ENCODE measurements at places on chromosomes 5 and 9. TPM values are rescaled to one million over a fixed set of nuclear protein-coding genes. Genes with fewer than 3 reads are reported as not detected.
A peak's percentile ranks its signal among the peaks of the same experiment; 100 is the strongest.

Gene IFNA13
- total RNA-seq: not detected

Gene OR1J4
- not detected for total RNA-seq

Gene SMC5
- 24.4 TPM for total RNA-seq

Gene ANKRD18A
- under 0.01 TPM for total RNA-seq

Gene IRX4
- total RNA-seq: not detected

DNA sequence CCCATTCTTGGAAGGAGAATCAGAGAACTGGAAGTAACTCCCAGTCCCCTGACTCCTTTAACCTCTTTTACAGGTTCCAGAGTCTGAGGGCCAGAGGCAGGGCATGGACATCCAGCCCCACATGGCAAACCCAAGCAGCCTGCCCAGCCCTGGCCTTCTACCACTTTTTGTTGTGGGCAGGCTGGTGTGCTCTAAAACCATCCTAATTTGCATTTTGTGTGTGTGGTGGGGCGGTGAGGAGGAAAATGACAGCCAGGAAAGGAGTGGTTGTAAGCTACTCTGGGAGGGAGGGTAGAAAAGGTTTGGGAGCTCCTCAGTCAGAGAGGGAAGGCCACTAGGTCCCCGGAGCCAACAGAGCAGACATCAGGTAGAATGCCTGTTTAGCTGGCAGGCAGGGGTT is 90.6 kb downstream of the PSD2 start:
- no peak for DNase-seq

GRCh38 chr5:149948993-149949392 is 4.4 kb upstream of the PDE6A start:
- DNase-seq: no peak

GRCh38 chr5:55923177-55923771 is 71.5 kb downstream of the IL6ST start:
- peak; percentile 87 for DNase-seq

GRCh38 chr9:135887021-135887507 is 20.3 kb downstream of the CAMSAP1 start:
- no peak for DNase-seq

DNA sequence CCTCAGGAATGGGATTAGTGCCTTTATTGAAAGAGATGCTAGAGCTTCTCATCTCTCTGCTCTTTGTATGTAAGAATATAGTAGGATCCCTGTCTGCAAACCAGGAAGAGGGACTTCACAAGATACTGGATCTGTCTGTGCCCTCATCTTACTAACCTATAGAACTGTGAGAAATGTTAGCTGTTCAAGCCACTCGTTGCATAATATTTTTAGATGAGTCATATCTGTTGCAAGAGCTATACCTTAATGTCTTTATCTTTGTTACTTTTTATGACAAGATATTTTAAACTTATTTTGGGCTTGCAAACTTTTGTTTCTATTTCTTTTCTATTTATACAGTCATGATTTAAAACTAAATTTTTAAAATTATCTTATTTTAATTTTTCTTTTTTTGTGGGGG is 1296.8 kb upstream of the CDH6 start:
- DNase-seq: no peak

DNA sequence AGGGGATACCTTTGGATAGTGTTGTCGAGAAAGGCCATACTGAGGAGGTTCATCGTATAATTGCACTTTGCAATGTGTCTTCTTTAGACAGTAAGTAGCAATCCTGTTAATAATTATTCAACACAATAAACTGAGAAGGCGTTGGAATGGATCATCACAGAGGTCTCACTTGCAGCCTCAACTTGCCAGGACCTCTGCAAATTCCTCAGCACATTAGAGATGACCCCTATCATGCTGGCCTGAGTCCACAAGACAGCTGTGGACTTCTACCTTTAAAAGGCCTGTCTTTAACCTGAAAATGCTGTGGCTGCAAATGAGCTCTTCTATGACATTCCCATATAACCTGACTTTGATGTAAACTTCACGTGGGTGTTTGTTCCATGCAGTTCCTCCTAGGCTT is 14.1 kb downstream of the SH3TC2 start:
- no peak for DNase-seq

GRCh38 chr9:120922404-120923195 is 4.0 kb downstream of the TRAF1 start:
- DNase-seq: no peak

- DNase-seq: no peak
These were observed 120.6 kb downstream of the SEMA6A start for GRCh38 chr5:116453988-116454411.

GRCh38 chr9:101311191-101311590 is 73.6 kb downstream of the BAAT start:
- DNase-seq: no peak

- no peak for DNase-seq
These were observed 545.2 kb upstream of the ACO1 start for GRCh38 chr9:31839273-31839672.

DNA sequence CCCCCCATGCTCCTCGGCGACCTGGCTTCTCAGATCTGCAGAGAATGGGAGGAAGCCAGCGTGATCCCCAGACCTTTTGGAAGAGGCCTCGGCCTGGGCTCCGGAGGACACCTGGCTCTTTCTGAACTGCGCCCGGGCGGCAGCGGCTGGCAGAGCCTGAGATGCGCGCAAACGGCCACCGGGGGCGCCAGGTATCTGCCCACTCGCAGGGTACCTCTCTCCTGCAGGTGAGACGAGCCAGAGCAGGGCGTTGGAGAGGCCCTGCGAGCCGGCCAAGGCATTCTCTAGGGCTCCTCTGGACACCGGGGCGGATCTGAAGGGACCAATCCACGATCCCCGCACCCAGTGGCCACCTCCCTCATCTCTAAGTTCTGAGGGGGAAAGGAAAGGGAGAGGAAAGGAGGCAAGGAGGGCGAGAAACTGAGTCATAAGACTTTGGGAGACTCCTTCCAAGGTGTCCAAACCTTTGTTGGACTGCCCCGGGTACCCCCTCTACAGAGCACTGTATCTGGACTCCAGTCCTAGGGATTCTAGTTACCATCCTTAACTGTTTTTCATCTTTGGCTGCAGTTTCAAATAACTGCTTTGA is 55.0 kb upstream of the SLC46A2 start:
- DNase-seq: no peak

- DNase-seq: peak; percentile 25
These were observed 117.0 kb downstream of the TRPM6 start for GRCh38 chr9:74770508-74771261.

DNA sequence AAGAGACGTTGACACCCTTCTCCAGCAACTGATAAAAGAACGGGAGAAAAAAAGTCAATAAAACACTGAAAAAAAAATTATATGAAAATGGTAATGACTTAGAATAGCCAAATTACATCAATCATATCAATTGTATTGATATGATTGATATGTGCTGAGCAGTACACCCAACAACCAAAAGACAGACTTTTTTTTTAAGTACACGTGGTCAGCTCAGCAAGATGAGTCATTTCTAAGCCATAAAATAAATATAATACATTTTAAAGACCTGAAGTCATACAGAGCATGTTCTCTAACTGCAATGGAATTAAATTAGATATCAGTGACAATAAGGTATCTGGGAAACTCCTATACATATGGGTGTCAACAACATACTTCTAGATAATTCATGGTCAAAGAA is 30.9 kb upstream of the OLFM1 start:
- DNase-seq: no peak

- DNase-seq: no peak
These were observed 54.2 kb upstream of the BASP1 start for GRCh38 chr5:17163221-17163620.
